Astrocyte of the hippocampus (primary cell): ENCODE measurements at places on chromosomes 13 and 19.

DNA sequence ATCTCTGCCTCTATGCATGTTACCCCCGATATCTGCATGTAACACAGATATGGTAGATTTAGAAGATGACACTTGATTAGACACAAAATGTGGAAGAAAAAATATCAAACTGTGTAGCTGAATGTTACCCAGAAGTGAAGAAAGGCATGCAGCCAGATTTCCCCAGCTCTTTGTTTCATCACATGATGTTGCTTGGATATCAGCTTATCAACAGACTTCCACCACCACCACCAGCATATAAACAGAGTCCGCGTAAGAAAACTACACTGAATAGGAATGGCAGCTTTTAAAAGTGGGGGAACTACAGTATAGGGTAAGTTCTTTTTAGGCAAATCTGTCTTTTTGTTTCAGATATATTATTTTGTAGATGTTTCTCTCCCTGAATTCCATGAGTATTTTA, at the start of gene FAM216B:
Gene FAM216B, plus strand, starts transcription at position 233 of the 400 bp plus-strand sequence. CDS start 2,484 bp downstream, outside the sequence.
- no peak for DNase-seq

- no peak for DNase-seq
These were observed 99.9 kb upstream of the IPO5 start for GRCh38 chr13:97853550-97853949.

DNA sequence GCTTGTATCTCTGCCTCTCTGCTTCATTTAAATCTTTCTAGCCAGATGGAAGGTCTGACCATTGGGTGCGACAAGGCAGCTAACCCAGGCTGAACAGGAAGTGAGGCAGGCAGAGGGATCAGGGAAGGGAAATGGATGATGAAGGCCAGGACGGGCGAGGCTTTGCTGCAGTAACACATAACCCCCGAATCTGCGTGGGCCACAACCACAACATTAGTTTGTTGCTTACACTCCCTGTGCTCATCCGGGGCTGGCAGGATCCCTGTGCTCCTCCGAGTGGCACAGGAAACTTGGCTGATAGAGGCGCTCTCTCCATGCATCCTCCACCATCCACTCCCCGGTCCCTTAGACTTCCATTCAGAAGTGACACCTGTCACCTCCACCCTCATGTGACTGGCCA, 1.1 kb upstream of the FLT3LG start:
- no peak for DNase-seq

- DNase-seq, result peak; percentile 77
These were observed 4.9 kb downstream of the NAPA start for GRCh38 chr19:47509973-47510372.

DNA sequence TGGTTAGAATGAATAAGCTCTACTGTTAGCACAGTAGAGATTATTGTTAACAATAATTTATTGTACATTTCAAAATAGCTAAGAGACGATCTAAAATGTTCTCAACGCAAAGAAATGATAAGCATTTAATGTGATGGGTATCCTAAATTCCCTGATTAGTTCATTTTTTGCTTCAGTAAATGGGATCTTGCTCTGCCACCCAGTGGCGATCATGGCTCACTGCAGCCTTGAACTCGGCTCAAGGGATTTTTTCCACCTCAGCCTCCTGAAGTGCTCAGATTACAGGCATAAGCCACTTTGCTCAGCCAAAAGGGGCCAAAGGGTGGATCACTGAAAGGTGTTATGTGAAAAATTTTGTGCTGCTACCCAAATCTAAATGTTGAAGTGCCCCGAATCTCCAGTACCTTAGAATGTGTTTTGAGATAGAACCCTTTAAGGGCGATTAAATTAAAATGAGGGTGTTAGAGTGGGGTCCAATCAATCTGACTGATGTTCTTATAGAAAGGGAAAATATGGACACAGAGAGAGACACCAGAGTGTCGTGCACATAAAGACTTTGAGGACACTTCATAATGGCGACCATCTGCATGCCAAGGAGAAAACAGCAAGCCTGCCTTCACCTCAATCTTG, 31.5 kb upstream of the ZNF766 start:
- DNase-seq, result peak; percentile 84

GRCh38 chr13:48194379-48194754, 38.6 kb upstream of the ITM2B start:
- DNase-seq, result peak; percentile 4

DNA sequence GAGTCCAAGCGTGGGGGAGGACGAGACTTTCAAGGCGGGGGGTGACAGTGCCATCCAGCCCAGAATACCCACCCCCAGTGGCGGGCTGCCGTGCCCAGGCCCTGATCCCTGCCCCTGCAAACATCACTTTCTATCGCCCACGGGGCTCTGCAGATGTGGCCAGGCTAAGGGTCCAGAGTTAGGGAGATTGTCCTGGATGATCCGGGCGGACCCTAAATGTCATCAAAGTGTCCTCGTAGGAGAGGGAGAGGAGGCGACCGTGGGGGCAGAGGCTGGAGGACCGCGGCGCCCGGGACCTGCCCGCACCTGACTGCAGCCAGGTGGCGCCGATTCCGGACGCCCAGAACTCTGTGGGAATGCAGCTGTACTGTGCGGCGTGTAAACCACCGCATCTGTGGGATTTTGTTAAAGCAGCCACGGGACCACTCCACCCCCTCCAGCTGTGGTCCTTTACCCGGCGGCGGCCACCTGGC, 32.4 kb downstream of the GJA3 start:
- DNase-seq, result peak; percentile 20

DNA sequence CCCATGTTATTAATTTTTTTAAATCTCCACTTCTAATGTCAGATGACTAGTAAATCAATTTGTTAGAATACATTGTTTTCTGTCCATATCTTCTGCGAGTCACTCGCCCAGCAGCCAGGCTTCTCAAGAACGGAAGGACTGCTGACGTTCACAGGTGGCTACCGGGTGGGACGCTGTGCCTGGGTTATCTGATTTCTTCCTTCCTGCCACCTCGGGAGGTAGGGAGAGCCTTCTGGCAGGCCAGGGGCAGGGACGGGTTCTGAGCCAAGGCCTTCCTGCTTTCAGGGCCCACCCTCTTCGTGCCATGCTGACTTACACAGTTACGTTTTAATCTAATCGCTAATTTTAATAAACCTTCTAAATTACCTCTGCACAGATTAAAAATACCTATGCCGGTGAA, 7.9 kb upstream of the C1QTNF9 start:
- no peak for DNase-seq

DNA sequence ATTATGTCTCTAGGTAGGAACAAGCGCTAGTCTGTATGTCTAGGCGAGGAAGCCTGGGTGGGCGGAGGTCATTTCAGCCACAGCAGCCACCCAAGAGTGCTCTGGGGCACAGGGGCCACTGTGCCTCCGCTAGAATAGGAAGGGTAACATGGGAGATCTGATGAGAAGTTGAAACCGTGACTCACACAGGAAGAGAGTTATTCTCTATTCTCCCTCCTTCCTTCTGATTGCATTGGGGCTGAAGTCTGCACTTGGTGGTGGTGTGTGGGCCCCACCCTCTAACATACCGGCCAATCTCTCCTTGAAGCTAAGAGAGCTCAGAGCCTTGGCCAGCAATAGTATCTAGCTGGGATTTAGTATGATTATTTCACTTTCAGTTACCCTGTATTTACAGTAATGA, 20.3 kb upstream of the GGACT start:
- DNase-seq, result no peak

GRCh38 chr13:21703846-21704245, 33.0 kb downstream of the FGF9 start:
- DNase-seq, result peak; percentile 14

DNA sequence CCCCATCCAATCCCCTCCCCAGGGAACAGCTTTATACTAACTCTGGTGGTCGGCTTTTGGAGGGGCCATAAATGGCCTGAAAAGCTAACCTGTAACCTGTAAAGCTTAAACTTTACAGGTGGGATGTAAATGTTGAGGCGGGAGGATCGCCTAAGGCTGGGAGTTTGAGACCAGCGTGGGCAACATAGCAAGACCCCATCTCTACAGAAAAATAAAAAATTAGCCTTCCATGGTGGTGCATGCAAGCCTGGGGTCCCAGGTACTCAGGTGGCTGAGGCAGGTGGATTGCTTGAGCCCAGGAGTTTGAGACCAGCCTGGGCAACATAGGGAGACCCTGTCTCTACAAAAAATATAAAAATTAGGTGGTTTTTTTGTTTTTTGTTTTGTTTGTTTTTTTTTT, 18.5 kb downstream of the CARM1 start:
- no peak for DNase-seq

DNA sequence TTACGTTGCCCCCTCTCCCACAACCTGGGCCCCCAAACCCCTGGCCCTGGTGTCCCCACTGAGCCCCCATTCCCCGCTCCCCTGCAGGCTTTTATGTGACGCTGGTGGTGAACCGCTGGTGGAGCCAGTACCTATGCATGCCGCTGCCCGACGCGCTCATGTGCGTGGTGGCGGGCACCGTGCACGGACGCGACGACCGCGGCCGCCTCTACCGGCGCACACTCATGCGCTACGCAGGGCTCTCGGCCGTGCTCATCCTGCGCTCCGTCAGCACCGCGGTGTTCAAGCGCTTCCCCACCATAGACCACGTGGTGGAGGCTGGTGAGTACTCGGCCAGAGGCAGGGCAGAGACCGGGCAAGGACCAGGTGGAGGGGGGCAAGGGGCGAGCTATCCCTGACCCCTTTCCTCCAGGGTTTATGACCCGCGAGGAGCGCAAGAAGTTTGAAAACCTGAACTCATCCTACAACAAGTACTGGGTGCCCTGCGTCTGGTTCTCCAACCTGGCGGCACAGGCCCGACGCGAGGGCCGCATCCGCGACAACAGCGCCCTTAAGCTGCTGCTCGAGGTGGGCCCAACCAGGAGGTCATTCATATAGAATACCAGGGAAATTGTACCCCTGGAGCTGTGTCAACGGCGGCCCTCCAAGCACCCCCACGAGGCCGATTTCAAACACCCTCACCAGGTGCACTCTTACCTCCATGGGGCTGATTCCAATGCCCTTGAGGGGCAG, 3.0 kb downstream of the BEST2 start:
- no peak for DNase-seq

DNA sequence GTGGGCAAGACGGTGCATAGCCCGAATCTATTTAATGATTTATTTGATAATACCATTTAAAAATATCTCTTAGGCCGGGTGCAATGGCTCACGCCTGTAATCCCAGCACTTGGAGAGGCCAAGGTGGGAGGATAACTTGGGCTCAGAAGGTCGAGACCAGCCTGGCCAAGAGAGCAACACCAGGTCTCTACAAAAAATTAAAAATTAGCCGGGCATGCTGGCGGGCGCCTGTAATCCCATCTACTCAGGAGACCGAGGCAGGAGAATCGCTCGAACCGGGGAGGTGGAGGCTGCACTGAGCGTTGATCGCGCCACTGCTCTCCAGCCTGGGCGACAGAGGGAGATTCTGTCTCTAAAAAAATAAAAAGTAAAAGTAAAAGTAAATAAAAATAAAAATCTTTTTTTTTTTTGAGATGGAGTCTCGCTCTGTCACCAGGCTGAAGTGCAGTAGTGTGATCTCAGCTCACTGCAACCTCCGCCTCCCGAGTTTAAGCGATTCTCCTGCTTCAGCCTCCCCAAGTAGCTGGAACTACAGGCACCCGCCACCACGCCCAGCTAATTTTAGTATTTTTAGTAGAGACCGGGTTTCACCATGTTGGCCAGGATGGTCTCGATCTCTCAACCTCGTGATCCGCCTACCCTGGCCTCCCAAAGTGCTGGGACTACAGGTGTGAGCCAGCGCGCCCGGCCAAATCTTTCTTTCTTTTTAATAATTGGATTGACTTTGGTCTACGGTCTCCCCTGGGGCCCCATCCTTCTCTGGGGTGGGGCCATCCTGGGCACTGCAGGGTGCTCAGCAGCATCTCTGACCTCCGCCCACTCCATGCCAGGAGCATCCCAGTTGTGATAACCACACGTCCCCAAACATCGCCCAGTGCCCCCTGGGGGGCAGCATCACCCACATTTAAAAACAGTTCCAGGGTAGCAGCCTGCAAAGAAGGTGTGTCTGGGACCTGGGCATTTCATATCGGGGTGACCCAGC, 90.7 kb downstream of the GNG7 start:
- no peak for DNase-seq

DNA sequence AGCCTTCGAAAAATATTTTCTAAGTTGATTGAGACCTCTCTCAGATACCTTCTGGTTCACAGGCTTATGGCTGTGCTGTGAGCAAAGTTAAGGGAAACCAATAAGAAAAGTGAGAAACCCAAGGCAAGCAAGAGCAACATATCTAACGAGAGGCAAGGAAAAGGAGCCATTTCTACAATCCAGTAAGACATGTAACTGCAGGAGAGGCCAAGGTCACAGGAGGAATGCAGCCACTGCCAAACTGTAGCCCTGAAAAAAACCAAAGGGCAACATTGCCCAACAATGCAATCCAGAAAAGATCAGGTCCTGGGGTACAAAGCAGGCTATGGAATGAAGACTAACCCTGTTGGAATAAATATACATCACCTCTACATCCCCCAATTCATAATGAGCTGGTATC, 21.3 kb downstream of the SCGB2B2 start:
- DNase-seq, result no peak

- no peak for DNase-seq
These were observed 1569.4 kb upstream of the PRR20A start for GRCh38 chr13:55571237-55571867.

- DNase-seq, result no peak
These were observed 42.3 kb downstream of the POLR1D start for GRCh38 chr13:27663947-27664346.

DNA sequence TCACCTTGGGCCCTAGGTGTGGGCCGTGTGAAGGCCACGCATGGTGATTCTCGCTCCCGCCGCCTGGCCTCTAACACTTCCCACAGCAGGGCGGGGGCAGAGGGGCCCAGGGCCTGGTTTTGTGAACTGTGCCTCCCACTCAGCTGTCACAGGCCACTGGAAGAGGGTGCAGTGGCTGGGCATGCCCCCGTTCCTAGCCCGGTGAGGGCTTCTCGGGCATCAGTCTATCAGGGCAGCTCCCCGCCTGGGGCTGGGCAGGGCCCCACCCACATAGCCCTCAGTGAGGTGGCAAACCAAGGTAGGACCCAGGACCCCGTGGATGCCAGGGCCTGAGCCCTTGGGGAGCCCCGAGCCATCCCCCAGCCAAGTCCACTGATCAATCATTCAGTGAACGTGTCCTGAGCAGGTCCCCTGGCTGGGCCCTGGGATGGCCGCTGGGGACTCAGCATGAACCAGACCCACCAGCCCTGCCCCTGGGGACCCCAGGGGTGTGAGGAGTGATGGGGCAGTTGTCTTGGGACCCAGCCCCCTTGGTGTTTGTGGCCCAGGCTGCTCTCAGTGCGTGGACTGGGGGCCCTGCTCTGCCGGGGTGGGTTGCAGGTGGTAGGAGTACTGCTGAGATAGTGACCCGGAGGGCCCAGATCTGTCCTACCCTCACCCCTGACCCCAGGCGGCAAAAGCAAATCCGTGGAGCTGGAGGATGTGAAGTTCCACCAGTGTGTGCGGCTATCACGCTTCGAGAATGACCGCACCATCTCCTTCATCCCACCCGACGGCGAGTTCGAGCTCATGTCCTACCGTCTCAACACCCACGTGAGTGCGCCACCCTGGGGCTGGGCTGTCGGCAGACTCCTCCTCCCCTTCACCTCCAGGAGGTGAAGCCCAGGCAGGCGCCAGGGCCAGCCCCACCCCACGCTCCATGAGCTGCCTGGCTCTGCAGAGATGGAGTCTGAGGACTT, 29.4 kb downstream of the AP1M1 start:
- DNase-seq, result no peak
